ENCODE measurements at places on chromosomes 1 and 21.
A peak's percentile ranks its signal among the peaks of the same experiment; 100 is the strongest.

DNA sequence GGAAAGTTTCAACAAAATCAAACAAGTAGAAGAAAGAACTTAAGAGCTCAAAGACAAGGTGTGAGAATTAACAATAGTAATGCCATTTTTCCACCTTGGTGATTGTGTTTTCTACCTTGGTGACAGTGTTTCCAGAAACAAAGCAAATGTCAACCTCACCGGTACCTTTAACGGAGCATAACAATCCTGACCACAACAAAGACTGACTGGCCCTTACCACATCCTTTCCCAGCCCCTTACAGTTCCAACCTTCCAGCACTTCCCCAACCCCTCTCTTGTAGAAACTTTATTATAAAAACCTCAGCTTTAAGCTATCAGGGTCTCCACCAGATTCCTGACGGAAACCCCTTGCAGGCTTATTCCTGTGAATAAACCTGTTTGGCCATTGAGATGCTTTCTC lies 16.7 kb downstream of the STYXL2 start:
- DNase-seq, result no peak

DNA sequence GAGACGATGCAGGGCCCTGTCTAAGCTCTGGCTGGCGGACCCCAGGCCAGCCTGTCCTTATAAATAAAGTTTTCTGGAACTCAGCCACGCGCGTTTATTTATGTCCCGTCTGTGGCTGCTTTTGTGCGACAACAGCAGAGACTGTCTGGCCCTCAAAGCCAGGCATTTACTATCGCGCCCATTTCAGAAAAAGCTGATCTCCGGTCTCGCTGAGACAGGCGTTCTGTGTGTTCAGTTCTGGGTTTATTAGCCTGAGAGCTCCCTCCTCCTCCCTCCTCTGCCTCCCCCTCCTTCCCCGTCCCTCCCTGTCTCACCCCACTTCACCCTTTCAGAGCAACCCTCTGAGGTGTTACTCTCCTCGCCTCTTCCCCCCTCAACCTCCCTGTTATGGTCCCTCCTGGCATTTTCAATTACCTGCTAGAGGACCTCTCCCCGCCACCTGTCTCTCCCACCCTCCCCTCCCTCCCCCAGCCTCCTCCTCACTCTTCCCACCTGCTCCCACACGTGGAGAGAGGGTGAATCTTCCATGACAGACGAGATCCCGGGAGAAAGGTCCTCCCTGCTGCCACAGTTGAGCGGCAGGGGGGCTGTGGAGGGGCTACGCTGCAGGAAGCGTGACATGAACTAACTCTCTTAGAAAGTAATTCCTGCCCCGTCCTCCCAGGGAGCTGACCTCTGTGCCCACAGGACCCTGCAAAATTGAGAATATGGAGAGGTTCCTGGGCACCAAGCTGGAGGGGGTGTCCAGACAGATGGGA lies 59.9 kb downstream of the SPSB1 start:
- no peak for DNase-seq

DNA sequence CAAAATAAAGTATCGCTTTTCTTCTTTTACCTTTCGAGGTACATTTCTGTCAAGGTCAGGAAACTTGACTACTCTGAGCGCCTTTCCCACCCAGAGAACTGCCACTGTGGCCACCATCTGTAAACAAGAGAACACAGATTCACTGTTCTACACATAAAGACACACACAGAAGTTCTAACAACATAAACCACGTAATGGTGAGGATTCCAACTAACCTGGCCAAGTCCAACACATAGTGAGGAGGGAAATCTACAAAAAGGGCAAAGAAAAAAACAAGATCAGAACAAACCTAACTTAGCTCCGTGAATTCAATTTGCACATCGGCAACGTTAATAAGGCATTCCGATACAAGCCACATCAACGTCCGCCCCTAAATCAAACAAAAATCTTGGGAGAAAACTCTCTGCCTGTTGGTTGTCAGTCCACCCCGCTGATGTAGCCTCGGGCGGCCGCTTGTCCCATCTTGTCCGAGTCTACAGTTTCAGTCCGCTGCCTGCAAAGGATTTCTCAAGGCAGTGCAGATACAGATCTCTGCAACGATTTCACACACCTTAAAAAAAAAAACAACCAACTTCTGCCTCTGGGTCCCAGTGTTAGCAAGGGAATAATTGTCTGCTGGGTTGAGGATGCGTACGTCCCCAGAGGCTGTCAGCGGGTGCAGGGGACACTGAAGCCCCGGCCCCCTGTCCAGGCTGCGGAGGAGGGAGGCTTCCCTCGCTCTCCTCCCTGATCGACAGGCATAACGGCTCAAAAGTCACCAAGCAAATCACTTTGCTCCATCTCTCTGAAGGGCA lies 1.0 kb downstream of the SLC35D1 start:
- DNase-seq, result peak; percentile 63

GRCh38 chr1:99146129-99146848 lies 118.0 kb upstream of the PLPPR4 start:
- no peak for DNase-seq

DNA sequence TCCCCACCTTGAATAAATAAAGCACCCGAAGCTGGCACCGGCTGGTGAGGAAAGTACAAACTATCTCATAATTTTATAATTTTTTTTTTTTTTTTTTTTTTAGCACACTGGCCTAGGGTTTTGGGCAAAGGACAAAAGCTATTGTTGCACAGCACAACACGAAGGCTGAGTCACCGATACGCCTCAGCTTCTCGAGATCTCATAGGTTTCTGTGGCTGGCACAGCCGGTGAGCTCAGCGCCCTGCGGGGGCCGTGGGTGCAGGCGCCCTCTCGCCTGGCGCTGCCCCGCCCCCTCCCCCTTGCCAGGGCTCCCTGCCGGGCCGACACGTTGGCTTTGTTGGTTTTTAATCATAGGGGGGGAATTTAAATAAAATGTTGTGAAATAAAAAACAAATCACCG lies 17.2 kb downstream of the CASZ1 start:
- no peak for DNase-seq

DNA sequence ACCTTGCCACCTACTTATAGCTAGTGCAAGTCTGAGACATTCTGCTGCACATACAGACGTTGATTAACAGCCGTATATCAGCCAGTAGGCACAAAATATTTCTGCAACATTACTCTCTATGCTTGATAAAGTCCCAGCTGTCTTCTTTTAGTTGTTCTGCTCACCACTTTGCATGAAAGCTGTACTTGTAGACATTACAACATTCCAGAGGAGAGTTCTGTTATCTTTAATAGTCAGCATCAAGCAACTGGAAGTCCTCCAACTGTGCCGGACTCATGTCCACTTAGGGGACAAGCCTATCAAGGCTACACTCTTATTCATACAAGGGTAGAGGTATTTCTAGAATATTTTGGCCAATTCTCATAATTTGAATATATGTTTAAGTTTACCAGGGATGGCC lies 50.0 kb downstream of the CACHD1 start:
- DNase-seq, result no peak

DNA sequence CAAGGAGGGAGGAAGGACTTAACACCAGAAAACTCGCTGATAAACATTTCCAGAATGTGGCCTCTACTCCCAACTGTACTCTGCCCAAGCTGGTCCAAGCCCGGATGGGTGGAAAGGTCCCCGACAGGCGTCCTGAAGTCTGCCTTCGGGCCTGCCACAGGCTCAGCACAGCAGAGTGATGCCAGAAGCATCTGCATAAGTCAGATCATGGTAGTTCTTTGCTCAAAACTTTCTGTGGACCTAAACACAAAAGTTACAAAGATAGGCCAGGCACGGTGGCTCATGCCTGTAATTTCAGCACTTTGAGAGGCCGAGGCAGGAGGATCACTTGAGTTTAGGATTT lies 790 bp upstream of the UTS2 start:
- DNase-seq, result no peak

DNA sequence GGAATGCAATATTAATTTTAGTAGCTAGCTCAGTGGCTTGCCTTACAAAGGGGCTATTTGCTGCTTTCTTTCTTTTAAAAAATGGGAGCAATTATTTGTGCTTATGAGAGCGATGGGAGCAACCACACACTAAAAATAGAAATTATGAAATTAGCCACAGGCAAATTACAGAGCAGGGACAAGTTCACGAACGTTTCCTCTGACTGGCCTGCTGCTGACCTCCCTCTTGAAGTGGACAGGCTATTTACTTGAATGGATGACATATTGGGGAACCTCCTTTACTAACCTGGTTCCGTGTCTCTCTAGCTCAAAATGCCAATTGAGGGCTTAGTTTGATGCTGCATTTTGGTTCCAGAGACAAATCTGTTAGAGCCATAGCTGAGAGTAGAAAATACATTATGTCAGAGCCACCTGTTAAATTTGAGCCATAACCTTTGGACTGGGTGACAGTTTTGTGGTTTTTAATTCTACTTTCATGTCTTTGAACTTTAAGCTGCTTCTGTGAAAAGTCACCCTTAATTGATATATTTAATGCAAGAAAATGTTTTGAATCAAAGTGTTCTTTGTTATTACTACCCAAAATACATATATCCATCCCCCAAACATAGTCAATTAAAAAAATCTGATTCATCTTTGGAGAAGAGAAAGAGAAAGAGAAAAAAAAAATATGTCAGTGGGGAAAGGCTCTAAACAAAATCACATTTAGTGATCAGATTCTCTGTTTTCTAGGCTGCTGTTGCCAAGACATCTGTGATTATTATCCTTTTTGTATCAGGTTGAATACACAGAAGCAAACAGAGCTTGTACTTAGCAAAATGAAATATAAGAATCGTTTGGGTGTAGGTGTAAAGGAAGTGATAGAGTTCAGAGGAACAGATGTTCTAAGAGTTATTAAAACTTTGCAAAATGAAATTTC lies 351.9 kb downstream of the ADGRL2 start:
- DNase-seq, result no peak

All from Karpas-422 (cell line).